Upper lobe of left lung (tissue), 6 donors: ENCODE measurements at places on chromosomes 11 and 22. TPM values are rescaled to one million over a fixed set of nuclear protein-coding genes. Genes with fewer than 3 reads are reported as not detected.

DNA sequence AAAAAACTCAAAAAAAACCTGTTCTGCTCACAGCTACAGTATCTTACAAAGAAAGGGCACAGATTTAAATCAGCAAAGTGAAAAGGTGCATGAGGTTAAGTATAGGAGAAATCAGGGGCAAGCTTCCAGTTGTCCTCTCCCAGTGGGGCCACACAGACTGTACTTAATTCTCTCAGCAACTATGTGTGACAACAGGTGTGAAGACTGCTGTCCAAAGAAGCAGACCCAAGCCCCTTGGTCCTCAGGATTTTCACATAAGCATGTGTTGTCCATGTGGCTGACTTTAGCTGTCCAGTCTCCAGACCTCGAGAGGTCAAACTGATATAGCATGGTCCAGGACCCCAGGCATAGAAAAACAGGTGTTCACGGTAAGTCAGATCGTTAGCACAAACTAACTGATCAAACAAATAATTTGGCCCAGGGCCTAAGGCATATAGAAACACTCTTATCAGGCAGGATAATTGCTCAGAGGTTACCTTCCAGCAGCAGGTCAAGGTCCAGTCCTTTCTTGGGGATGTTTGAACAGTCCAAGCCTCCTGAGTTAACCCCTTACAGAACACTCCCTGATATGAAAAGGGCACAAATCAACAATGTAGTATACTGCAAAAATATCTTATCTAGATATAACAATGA, 21.1 kb upstream of the CSTF3 start:
- no peak overlapping the region for H3K4me3 ChIP-seq
- no peak overlapping the region for H3K27ac ChIP-seq
- H3K4me1 ChIP-seq = no peaks in the 10 kb centered on the region
- no peaks in the 10 kb centered on the region for H3K36me3 ChIP-seq

SAA1 gene
- 24.1 TPM for total RNA-seq

GRCh38 chr11:121767433-121767832, 314.7 kb upstream of the SORL1-AS1 start:
- DNase-seq = no peak
- no peaks in the 10 kb centered on the region for H3K27me3 ChIP-seq
- H3K27ac ChIP-seq = no peak overlapping the region
- no peaks in the 10 kb centered on the region for H3K36me3 ChIP-seq
- H3K4me3 ChIP-seq = no peak overlapping the region
- no peaks in the 10 kb centered on the region for H3K4me1 ChIP-seq

DNA sequence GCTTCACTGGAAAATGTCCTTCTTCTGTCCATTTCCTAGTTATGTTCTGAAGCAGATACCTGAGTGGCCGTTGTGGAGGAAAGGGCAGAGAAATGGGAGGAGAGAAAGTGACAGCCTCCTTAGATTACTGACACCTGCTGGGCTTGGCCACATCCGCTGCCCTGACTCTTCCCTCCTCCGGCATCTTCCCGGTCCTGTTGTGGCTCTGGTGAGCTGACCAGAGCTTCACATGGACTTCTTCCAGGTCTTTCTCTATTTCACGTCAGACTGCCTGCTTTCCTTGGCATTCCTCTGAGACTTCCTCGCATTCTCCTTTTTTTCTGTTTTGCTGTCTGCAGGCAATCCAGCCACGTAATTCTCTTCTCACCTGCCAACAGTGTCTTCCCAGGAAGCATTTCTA, 138.7 kb upstream of the E2F8 start:
- H3K4me3 ChIP-seq = no peak overlapping the region
- H3K27ac ChIP-seq = no peak overlapping the region
- no peaks in the 10 kb centered on the region for H3K27me3 ChIP-seq
- H3K4me1 ChIP-seq = peaks cover 3% of the 10 kb centered on the region
- no peak for DNase-seq

SEC14L3 gene
- not detected for total RNA-seq

TIMP3 gene
- 629 TPM for total RNA-seq
